ENCODE measurements at places on chromosomes 1 and 21. TPM values are rescaled to one million over a fixed set of nuclear protein-coding genes. Genes with fewer than 3 reads are reported as not detected.

The MTMR11 gene
- total RNA-seq = 6.6 TPM

The CBR3 gene
- total RNA-seq = 2.1 TPM

The BNIPL gene
- 1.3 TPM for total RNA-seq

The TRIM17 gene
- total RNA-seq = 5.0 TPM

The PDZK1 gene
- total RNA-seq = not detected

The RCSD1 gene
- 124 TPM for total RNA-seq

The MAN1C1 gene
- 25.0 TPM for total RNA-seq

The ITLN1 gene
- 0.52 TPM for total RNA-seq

The NTMT2 gene
- not detected for total RNA-seq

The SLC26A9 gene
- not detected for total RNA-seq

The BRDT gene
- total RNA-seq = not detected

The EVA1B gene
- 77.4 TPM for total RNA-seq

The OLFML2B gene
- 17.4 TPM for total RNA-seq

The FAM167B gene
- 0.54 TPM for total RNA-seq

The SLC27A3 gene
- 27.2 TPM for total RNA-seq

The CFAP107 gene
- total RNA-seq = not detected

The KIF17 gene
- 50.5 TPM for total RNA-seq

The ZNF593 gene
- total RNA-seq = 27.8 TPM

The RFX5 gene
- total RNA-seq = 81.9 TPM

The TSPAN1 gene
- total RNA-seq = 1.2 TPM

The DPT gene
- not detected for total RNA-seq

The RASSF5 gene
- total RNA-seq = 133 TPM

The OR2AK2 gene
- 0.97 TPM for total RNA-seq

The NTNG1 gene
- 1.3 TPM for total RNA-seq

The DENND2C gene
- total RNA-seq = 2.6 TPM

The SLC39A1 gene
- total RNA-seq = 81.1 TPM

The SFPQ gene
- 292 TPM for total RNA-seq

The TFF1 gene
- not detected for total RNA-seq

The GNAT2 gene
- total RNA-seq = not detected

The SLC45A1 gene
- total RNA-seq = 3.2 TPM

The CYP4Z1 gene
- total RNA-seq = not detected

The NR1I3 gene
- total RNA-seq = not detected

The CYP4A11 gene
- total RNA-seq = not detected

The CITED4 gene
- total RNA-seq = 98.8 TPM

The NBPF26 gene
- total RNA-seq = 26.2 TPM

The MSH4 gene
- 0.17 TPM for total RNA-seq

The BMP8A gene
- total RNA-seq = 2.8 TPM

The THEM5 gene
- 0.47 TPM for total RNA-seq

The PRELP gene
- total RNA-seq = 31.7 TPM

The AADACL4 gene
- total RNA-seq = not detected

The S100A5 gene
- not detected for total RNA-seq

The PTAFR gene
- total RNA-seq = 30.8 TPM

The TMCO4 gene
- total RNA-seq = 36.3 TPM

The FCRL1 gene
- 134 TPM for total RNA-seq

The OR2T27 gene
- not detected for total RNA-seq

The ZBTB17 gene
- 54.7 TPM for total RNA-seq

The ILF2 gene
- total RNA-seq = 85.0 TPM

The CFHR4 gene
- 0.40 TPM for total RNA-seq

The LCE2C gene
- not detected for total RNA-seq

Measured in spleen (tissue), 13 donors.